ENCODE measurements at places on chromosomes 5 and 9. TPM values are rescaled to one million over a fixed set of nuclear protein-coding genes. Genes with fewer than 3 reads are reported as not detected.

The PSMB7 gene
- total RNA-seq = 270 TPM

DNA sequence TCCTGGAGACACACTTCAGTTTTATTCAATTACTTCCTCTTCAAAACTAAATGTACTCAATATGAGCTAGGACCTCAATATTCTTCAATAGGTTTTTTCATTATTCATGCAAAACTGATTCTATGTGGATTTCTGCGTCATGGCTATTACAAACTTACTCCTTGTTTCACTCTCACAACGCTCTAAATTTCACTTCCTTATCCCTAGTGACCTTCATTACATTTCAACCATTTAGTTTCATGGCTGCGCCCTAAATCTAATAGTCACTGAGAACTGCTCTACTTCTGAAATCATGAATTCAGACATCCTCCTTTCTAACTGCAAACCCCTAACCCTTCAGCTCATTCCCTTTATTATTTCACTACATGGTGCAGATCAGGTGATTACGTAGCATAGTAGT is 93.9 kb downstream of the SLC25A46 start:
- no peak for DNase-seq

The ELAVL2 gene
- total RNA-seq = 21.1 TPM

The CACFD1 gene
- 29.3 TPM for total RNA-seq

The PCDHGC5 gene
- total RNA-seq = 1.3 TPM

The IL5 gene
- not detected for total RNA-seq

The TMOD1 gene
- total RNA-seq = 0.15 TPM

The RLN1 gene
- total RNA-seq = 1.5 TPM

GRCh38 chr5:5063533-5063953 is 76.6 kb upstream of the ADAMTS16 start:
- DNase-seq = peak; percentile 14

GRCh38 chr5:34913072-34913471 is 2.2 kb downstream of the RAD1 start:
- DNase-seq = no peak

DNA sequence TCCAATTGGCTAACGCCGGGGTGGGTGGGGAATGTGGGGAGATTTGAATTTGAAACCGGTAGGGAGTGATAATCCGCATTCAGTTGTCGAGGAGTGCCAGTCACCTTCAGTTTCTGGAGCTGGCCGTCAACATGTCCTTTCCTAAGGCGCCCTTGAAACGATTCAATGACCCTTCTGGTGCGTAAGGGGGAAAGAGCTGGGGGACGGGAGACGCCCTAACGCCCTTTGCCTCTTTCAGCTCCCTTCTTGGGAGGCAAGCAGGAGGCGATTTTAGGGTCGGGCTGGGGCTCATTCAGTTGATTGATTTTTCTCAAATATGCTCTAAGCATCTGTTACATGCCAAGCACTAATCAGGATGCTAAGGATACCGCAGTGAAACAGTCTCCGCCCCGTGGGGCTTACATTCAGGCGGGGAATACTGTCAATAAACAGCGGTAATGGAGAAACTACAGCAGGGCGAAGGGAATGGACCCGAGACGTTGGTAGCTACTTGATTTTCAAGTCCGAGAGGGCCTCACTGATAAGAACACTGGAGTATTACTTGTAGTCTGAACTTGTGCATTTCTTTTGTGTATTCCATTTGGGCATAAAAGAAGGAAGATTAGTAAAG is at the start of gene HMMR:
Gene HMMR, plus strand, starts transcription at position 71 of the 610 bp plus-strand sequence. Its CDS starts 61 bp downstream, at position 132.
- DNase-seq = peak; percentile 59

GRCh38 chr9:131739959-131740648 is at the start of gene RAPGEF1:
Gene RAPGEF1 (minus strand): TSS chr9:131740076. CDS start chr9:131739830, 246 bp downstream.
- peak; percentile 84 for DNase-seq

The SPATA31C1 gene
- not detected for total RNA-seq

The SHOC1 gene
- total RNA-seq = not detected

DNA sequence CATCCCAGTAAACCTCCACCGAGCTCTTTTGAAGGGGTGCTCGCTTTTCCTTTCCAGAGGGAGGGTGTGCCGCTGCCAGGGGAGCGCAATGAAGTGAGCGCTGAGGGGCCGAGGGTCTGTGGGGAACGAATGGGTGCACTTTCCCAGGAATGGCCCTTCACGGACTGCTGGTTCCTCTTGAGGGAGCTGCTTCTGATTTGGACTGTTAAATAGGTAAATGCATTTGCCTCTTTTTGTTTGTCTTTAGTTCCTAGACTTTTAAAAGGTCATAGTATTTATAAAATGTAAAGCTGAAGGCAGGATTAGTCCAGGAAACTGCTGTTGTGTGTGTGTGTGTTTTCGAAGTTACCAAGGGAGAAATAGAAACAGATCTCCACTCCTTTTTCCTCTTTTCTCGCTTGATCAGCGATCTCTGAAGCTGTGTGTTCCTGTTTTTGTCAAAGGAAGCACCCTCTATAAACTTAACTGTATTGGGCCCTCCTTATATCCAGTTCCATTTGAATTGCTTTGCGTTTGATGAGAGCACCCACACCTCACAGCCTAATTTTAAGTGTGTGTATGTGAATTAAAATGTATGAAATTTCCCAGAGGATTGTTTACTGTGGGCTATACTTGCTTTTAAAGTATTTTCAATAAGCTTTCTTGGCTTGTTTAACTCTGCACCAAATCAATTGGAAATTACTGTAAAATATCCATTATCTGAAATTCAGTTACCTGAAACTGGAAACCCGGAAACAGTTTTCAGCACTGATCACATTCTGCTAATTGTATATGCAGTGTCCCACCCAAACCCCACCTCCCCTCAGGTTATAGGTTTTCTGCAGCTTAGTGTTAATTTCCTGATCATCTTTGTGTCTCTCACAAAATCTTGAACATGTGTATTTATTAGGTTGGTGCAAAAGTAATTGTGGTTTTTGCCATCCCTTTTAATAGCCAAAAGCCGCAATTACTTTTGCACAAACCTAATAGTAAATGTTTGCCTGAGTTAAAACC is 966 bp downstream of the SNX2 start:
- DNase-seq = peak; percentile 65

DNA sequence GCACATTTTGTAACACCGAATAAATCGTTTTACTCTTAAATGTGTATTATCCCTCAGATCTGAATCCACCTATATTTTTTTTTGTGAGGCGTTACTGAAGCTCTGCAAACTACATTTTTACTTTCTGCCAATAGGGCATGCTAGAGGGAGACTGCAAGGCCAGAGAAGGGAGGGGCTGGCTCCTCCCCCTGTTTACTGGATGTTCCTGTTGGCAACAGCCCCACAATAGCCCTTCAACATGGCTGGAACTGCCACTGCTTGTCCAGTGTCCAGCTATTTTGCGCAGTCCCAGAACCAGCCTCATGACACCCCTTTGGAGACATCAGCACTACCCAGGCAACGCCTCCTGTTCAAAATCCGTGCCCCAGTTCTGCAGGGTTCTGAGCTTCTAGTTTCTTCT is 85.4 kb upstream of the MIER3 start:
- peak; percentile 45 for DNase-seq

The ZNF300 gene
- total RNA-seq = 17.0 TPM

DNA sequence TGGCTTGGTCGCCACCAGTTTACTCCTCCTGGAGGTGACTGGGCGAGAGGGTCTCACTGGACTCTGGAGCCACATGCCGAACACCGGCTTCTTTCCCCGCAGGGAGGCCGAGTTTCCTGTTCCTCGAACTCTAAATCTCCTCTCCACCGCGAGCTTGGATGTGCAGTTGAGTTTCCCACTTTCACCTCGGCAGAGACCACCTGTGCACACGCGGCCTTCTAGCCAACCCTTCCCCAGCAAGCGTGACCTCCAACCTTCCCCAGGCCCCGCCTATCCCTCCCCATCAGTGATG is 380.1 kb downstream of the IRX2 start:
- no peak for DNase-seq

The INSYN2B gene
- total RNA-seq = 0.06 TPM

DNA sequence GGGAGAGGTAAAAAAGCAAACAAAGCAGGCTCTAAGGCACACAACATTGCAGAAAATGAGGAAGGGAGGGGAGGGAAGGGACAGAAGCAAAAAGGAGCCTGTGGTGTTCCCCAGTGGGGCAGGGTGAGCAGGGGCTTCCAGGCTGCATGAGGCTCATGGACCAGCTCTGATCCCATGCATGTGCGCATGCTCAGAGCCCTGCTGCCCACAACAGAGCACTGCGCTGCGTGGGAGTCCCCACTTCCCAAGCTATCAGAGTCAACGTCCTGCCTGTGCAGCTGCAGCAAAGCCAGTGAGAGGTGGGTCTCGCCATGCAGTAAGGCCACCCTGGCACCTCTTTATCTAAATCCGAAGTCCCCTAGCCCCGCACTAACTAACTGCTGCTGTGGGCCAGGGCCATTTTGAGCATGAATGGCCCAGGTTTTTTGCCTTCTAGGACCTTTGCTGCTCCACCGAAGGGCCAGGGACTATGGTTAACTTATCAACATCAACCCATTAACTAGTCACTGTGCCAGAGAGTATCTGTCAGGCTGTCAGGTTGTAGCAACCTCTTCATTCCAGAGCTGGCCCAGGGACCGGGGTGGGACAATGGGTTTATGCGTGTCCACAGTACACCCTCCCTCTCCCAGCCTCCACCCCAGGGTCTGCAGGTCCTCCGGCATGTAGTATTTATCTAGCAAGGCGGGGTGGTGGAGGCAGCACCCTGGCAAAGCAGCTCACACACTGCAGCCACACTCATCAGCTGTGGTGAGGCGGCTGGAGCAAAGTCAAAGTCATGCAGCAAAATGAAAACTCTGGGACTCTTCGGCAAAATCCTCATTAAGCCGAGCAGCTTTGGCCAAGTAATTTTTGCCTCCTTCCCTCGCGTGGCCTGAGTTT is 123.6 kb downstream of the SAXO1 start:
- no peak for DNase-seq

- DNase-seq = no peak
Observed at GRCh38 chr9:21470126-21470525, 12.0 kb downstream of the IFNE start.

DNA sequence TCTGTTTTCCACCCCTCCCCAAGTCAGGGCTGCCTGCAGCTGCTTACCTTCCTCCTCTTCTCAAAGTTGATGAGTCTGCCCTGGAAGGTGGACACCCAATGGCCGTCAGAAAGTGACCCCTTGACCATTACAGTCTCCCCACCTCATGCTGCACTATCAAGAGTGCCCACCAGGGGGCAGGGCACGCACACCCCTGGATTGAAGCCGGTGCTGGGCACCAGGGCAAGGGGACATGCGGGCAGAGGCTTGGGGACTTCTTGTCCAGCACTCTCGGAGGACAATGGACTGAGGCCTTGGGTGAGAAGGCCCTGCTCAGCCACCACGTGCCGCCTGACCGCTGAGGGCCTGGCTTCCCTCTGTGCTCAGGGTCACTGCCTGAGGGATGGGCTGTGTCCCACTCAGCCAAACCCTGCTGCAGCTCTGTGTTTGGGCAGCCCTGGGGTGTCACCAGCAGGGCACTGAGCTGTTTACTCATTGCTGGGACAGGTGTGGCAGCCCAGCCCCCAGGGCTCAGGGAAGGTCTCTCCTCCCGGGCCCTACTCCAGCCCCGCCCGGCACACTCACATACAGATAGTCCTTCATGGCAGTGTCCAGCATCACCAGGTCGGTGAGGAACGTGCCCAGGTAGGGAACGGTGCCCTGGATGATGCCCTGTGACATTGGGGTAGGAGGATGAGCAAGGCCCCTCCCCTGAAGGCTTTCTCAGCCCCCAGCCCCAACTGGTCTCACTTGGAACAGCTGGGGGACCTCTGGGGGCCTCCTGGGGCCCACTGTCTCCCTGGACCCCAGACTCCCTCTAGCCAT is 17.7 kb downstream of the RALGDS start:
- DNase-seq = peak; percentile 70

DNA sequence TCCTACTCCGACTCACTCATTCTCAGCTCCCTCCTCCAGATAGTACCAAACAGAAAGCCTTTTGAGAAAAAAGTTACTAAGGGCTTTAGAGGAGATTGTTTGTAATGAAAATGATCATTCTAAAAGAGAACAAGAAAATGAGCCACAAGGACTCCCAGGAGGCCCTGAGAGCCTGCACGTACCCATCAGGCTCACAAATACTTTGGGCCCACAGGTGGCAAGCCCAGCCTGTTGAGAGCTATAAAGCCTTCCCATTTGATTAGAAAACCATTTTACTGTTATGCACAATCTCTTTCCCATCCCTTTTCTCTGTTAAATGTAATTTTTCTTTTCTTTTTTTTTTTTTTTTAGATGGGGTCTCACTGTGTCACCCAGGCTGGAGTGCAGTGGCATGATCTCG is 136.1 kb downstream of the LHFPL2 start:
- DNase-seq = no peak

- no peak for DNase-seq
Observed at GRCh38 chr5:119458911-119459632, 6.8 kb downstream of the HSD17B4 start.

The SLC34A1 gene
- not detected for total RNA-seq

GRCh38 chr5:151648089-151648488 is 38.6 kb downstream of the SPARC start:
- no peak for DNase-seq

DNA sequence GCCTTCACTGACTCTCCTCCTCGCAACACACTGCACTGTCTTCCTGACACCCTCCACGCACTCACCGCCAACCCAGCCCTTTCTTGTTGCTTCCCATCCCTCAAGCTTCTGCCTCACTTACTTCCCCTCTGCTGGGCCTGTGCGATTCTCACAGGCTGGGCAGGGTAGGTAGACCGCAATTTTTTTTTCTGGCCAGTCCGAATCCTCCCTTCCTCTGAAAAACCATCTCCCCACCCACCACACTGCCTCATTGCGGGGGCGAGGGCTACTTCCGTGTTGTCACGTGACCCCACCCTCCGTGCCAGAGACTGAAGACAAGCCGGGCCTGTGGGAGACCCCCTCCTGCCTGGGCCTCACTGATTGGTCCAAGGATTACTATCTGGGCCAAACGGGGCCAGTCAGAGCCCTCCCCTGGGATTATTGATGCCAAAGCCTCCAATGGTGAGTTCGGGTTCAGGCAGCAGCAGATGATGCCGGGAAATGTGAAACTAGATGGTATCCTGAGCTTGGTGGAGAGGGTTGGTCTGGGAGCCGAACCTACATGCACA is 73.1 kb downstream of the STK10 start:
- no peak for DNase-seq

- no peak for DNase-seq
Observed at GRCh38 chr5:151153300-151153699, 4.3 kb downstream of the ANXA6 start.

- DNase-seq = no peak
Observed at GRCh38 chr5:74272024-74272775, 368.3 kb downstream of the ENC1 start.

- DNase-seq = no peak
Observed at GRCh38 chr9:74554751-74555419, 57.8 kb downstream of the RORB start.

The CBY3 gene
- total RNA-seq = not detected

GRCh38 chr5:74212336-74212735 is 428.2 kb downstream of the ENC1 start:
- peak; percentile 46 for DNase-seq

DNA sequence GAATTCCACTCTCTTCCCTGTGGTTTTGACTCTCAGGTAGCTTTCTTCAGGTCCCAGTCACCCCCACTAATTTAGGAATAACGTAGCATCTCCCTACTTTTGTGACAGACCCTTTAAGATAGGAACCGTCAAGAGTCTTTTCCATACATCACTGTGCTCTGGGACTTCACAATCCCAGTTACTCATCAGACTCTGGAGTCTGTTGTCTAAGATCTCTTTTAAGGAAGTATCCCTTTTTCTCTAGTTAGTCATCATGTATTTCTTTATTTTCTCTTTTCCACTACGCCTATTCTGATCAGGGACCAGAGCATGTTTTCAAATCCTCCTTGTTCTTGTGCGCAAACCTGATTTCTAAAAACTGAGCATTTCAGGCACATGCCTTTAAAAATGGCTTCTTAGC is 143.0 kb downstream of the GOLPH3 start:
- no peak for DNase-seq

- peak; percentile 83 for DNase-seq
Observed at GRCh38 chr5:139692679-139693308, 44.6 kb downstream of the CXXC5 start.

GRCh38 chr9:124973807-124974206 is 32.9 kb upstream of the GOLGA1 start:
- DNase-seq = no peak

Measured in neural progenitor cell (in vitro differentiated cells).